ENCODE measurements at places on chromosomes 6 and 20. TPM values are rescaled to one million over a fixed set of nuclear protein-coding genes. Genes with fewer than 3 reads are reported as not detected.
A peak's percentile ranks its signal among the peaks of the same experiment; 100 is the strongest.

DNA sequence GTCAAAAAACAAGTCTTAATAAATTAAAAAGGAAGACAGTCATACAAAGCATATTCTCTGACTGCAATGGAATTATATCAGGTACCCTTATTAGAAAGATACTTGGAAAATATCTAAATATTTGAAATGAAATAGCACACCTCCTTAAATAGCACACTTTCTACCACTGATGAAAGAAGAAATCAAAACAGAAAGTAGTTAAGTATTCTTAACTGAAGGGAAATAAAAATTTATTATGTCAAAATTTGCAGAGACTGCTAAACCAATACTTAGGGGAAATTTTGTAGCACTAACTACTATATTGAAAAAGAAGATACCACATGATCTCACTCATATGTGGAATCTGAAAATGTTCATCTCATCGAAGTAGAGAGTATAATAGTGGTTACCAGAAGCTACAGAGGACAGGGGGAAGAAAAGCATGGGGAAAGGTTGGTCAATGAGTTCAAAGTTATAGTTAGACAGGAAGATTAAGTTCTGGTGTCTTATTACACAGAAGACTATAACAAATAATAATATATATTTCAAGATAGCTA, 112.2 kb downstream of the ASCC3 start:
- no peak for DNase-seq

DNA sequence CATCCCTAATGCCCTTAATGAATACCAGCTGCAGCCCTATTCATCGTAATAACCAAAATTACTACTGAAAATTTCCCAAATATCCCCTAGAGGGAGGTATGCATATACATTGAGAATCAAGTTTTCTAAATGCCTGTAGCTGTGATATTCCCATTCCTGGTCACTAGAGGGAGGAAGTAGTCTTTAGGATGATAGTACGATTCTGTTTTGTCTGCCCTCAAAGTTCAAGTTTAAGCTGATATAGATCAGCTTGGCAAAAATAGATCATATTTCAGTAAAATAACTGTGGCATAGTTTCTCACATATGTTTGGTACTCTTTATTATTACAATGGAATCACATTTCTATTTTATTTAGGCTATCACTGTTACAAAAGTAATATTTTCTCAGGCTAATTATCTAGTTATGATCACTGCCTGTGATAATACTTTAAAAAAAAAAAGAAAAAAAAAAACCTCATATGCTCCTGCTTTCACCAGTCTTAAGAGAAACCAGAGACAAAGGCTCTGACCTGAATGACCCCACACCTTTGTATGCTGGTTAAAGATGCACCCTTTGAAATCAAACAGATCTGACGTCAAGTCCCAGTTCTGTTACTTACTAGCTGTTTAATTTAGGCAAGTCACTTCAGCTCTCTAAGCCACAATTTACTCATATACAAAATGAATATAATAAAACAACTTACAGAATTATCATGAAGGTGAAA, 11.0 kb downstream of the TSPYL1 start:
- DNase-seq = peak; percentile 68

GRCh38 chr20:38650010-38650409, 48.4 kb downstream of the ARHGAP40 start:
- no peak for DNase-seq

DNA sequence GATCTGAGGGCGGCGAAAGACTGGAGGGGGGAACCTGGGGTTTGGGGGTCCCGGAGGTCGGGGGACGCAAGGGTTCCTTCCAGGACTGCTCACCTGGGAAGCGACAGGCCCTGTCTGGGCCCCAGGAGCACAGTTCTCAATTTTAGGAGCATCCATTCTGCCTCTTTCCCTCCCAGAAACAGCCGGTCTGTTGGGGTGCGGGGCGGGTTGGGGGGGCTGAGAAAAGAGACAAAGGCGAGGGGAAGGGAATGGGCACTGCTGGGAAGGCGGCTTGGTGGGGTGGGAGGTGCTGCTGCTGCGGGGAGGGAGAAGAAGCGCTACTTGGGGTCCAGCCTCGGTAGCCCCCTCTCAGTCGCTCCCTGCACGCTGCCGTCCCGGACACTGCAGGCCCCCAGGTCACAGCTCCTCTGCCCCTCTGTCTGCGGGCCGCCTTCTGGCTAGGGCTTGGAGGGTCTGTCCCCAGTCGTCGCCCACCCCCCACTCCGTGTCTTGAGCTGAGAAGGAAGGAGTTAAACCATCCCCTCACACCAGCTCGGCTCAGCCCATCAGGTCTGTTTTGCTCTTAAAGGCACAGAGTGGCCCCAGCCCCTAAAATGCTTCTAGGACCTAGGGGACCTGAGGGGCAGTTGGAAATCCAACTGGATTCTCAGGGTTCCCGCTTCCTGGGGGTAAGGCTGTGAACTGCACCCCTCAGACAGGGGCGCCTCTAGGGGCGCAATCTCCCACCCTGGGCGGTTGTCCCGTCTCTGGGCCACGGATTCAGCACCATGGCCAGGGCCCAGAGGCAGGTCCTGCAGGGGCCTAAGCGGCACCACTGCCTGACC, 690 bp downstream of the GDAP1L1 start:
- DNase-seq = peak; percentile 27

DNA sequence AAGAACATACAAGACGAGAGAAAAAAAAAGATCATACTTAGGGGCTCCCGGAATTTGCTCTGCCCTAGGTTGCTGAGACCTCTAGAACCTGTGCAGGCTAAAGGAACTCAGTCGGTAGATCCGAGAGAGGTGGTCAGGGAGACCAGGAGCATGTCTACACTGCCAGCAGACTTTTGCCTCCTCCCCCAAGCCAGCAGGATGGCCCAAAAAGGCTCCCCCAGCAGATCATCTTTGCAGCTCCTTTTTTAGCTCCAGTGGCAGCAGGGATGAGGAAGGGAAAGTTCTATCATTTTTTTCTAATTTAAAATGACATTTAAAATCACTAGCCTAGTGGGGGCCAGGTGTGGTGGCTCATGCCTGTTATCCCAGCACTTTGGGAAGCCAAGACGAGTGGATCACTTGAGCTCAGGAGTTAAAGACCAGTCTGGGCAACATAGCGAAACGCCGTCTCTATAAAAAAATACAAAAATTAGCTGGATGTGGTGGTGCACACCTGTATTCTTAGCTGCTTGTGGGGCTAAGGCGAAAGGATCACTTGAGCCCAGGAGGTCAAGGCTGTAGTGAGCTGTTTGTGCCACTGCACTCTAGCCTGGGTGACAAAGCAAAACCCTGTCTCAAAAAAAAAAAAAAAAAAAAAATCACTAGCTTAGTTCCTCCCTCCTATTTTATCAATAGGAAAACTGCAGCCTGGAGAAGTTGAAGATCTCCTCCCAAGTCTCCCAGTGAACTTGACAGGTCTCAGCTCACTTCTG, 69.3 kb upstream of the MYL9 start:
- no peak for DNase-seq

- no peak for DNase-seq
These were observed 24.0 kb downstream of the TBX18 start for GRCh38 chr6:84740385-84740784.

- no peak for DNase-seq
These were observed 176.8 kb downstream of the NFATC2 start for GRCh38 chr20:51365670-51366069.

DNA sequence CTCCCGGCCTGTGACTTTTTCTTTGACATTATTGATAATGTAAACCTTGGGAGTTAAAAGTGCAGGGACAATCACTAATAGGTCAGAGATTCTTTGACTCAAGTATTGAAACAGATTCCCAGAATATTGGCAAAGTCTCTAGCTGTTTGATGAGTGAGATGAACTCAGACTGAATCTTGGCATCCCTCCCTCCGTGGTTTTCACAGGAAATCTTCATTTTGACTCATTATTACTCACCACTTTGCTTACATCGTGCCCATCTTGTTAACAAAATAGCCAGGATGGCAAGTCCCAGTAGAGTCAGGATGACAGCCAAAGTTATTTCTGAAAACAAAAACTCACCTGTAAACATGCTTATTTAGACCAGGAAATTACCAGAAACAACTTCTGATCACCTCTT, 2.0 kb downstream of the TSBP1 start:
- DNase-seq = no peak

DNA sequence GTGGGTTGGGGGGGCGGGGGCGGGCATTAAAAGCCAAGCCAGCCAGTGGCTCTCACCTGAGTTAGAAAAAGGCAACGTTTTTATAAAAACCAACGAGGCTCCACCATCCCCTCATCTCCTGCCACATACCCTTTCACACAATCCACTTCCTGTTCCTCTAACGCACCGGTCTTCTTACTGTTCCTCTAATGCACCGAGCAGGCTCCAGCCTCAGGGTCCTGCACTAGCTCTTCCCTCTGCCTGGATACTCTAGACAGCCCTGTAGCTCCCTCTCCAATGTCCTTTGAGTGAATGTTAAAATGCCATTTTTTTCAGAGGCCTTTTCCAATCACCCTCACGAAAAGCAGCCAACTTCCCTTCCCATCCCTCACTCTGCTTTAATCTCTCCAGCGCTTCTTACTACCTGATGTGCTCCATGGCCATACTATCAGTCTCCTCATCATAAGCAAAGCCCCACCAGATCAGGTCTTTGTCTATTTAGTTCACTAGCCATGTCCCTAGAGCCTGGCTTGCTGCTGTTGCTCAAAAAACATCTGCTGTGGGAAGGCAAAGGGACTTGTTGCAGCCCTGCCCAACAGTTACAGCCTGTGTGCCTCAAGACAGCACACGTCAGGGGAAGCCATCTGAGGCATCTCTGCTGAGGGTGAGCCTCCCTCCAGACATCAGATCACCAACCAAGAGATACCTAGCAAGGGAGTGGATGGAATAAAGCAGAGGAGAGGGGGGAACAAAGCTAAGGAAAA, 3.9 kb downstream of the FKBP1A start:
- DNase-seq = no peak

DNA sequence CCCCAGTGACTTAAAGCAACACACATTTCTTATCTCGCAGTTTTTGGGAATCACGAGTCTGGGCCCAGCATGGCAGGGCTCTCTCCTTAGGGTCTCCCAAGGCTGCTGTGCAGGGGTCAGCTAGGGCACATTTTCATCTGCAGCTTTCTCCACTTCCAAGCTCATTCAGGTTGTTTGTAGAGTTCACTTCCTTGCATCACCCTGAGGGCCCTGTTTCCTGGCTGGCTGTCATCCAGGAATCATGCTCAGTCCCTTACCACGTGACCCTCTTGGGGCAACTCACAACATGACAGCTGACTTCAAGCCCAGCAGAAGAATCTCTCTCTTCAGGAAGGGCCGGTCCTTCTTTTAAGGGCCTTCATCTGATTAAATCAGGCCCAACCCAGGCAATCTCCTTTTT, 21.3 kb downstream of the SNAP25 start:
- no peak for DNase-seq

DNA sequence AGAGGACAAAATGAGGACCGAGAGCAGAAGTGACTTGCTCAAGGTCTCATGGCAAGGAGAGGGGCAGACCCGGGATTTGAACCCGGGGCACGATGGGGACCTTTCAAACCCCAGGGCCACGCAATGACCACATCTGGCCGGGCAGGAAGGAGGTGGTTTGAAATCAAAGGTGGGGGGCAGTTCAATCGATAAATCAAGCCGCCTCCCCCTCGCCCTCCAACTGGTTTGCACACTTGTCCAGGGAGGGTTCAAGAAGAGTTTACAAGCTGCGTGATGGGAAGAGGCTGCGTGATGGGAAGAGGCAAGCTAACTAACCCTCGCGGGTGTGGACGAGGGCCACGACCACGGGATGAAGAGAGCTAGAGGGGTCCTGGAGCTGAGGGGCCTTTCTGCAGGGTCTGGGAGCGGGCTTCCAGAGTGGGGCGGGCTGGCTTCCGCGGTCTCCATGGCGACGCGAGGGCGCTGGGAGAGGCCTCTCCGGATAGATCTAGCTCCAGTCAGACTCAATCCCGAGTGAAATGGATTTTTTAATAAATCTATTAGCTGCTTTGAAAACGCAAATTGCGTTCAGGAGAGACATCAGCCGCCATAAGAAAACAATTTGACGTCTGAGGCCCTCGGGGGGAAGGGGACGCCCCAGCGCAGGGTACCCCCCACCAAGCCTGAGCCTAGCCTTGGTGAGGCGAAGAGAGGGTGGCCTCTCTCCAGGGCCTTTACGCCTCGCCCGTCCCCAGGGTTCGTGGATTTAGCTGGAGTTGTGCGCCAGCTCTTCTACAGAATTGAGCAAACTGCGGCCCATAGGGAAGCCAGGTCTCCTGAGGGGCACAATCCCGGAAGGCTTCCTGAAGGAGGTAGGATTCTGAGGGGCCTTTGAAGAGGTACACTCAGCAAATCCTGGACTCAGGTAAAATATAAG, 143.9 kb downstream of the GRM4 start:
- no peak for DNase-seq

DNA sequence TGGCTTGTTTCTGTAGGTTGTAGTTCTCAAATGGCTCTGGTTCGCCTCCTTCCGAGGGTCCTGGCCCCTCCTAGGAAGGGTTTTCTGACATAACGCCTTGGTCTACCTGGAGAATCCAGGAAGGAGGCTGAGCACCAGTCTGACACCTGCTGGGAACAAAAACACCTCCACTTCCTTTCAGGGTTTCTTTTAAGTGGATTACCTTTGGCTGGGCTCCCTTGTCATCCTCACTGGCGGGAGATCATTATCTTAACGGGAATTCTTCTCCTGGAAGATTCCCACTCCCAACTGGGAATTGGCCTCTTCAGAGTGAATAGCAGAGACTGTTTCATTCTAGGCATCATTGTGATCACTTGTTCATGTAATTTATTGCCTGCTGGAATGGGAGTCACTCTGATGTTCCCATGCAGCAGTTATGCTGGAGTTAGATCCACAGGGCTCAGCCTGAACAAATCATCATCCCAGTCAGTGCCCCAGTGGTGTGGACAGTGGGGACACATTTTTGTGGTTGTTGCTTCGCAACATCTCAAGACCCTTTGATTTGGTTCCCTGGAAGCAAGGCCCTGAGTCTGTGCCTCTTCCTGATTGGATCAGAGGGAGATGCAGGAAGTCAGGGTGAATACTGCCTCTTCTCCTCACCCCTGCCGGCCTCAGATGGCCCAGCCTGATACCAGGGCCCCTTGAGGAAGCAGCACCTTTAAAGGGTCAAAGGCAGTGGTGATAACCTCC, 49.1 kb downstream of the LYRM2 start:
- no peak for DNase-seq

DNA sequence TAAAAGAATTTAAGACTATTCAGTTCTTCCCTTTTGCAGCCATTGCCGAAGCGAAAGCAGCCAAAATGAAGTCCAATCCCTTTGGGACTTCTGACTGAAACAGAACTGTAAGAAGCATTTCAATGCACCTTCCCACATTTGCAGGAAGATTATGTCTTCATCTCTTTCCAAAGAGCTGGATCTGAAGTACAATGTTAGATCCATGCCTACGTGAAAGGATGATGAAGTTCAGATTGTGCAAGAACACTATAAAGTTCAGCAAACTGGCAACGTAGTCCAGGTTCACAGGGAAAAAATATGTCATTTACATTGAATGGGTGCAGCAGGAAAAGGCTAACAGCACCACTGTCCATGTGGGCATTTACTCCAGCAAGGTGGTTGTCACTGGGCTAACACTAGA, 6.0 kb upstream of the FILIP1 start:
- no peak for DNase-seq

Gene CGA
- not detected for polyA plus RNA-seq

Gene RAET1E
- polyA plus RNA-seq = 0.24 TPM

Gene CMTR1
- 48.3 TPM for polyA plus RNA-seq

Gene LY86
- 3.0 TPM for polyA plus RNA-seq

Measured in right lung (tissue), 10 donors.